ENCODE measurements at places on chromosomes 7 and 10.

DNA sequence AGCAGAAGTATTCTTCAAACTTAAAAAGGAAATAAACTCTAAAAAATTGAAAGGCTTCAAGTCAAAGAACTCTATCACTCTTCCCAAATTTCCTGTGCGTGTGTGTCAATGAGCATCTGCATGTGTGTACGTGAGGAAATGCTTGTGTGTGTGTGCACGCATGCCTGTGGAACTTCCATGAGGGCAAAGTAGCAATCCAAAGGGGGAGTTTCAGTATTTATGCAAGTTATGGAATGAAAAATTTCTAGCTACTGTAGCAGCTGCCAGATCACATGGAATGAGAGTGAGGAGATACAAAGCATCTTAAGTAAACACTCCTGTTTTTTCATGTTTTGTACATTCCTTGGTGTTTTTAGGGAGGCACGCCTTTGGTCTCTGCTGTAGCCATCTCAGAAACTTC, 152.6 kb downstream of the RAPGEF5 start:
- no peak for DNase-seq

DNA sequence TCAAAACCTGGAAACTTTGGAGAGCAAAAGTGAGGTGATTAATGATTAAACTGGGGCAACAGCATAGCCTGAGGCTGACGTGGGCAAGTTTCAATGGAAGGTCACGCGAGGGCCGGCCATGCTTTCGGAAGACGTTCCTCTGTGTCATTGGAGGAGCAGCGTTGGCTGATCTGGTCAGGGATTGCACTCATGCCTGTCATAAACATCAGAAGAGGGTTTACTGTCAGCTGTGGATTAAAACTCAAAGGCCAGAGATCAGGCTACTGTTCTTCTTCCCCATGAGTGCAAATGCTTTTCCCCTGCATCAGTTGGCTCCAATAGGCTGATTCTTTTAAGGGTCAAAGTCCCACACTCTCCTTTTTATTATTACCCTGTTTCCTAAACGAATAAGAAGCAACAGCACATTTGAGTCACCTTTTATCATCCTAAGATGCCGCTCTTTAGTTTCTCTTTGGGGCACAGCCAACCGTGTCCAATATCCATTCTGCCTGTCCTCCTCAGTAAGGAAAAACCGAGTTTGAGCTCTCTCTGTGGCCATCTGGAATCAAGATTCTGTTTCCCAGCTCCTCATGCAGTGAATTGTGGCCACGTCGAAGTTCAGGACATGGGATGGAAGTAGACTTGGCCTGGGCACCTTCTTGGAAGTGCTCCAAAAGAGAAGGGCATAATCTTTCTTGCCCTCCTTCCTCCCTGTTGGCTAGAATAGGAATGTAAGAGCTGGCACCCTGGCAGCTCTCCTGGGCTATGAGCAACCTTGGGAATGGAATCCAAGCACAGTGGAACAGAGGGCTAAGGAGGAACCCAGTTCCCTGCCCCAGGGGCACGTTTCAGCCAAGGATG, 62.5 kb upstream of the INSIG1 start:
- no peak for DNase-seq

- DNase-seq: no peak
Observed at GRCh38 chr7:100016215-100016901, 962 bp downstream of the ZKSCAN1 start.

DNA sequence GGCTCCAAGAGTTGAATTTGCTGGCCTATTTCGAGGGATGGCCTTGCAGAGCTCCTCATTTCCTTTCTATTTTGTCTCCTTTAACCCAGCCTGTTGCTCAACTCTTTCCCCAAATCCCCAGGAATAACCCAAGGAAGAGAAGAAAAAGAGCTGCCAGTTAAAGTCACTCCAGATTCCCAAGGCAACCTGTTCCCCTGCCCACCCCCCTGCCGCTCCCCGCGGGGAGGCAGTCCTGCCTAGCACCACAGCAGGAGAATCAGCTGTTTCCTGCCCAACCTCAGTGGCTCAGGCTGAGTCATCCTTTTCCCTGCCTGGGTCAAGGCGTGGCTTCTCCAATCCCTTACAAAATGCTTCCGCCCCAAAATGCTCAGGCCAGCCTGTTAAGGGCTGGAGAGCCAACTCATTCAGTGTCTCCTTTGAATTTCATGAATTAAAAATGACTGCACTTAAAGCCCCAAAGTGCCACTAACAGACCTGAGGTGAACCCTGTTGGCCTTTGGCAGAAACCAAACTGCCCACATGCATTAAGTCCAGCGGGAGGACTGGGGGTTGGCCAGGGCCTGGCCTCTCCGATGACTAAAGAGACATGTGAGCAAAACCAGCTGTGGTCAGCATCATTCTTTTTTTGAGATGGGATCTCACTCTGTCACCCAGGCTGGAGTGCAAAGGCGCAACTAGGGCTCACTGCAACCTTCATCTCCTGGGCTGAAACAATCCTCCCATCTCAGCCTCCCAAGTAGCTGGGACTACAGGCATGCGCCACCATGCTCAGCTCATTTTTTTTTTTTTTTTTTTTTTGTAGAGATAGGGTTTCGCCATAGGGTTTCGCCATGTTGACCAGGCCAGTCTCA, 83.2 kb upstream of the KIF5B start:
- DNase-seq: peak; percentile 3

DNA sequence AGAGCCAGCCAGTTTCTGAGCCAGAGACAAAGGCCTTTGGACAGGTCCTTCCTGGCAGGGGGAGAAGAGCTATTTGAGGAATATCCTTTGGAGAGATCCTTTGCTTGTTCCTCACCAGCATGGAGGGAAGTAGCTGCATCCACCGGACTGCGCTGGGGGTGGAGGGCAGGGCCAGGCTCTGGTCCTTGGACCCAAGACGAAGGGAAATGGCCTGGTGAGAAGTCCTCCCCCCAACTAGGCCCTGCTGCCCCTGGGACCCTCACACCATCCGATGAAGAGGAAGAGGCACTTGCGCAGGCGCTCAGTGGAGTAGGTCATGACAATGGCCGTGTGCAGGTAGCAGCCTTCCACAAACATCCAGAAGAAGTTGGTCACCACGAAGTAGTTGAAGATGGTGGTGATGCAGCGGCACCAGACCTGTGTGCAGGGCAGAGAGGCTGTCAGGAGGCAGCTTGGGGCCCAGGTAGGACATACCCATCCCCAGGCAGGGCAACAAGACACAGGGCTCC, 19.8 kb downstream of the CRHR2 start:
- no peak for DNase-seq

- peak; percentile 76 for DNase-seq
Observed at GRCh38 chr7:132430861-132431822, 145.1 kb downstream of the PLXNA4 start.

GRCh38 chr10:6220418-6221191, 17.9 kb downstream of the PFKFB3 start:
- no peak for DNase-seq

GRCh38 chr7:78720066-78720465, 733.4 kb downstream of the MAGI2 start:
- no peak for DNase-seq

DNA sequence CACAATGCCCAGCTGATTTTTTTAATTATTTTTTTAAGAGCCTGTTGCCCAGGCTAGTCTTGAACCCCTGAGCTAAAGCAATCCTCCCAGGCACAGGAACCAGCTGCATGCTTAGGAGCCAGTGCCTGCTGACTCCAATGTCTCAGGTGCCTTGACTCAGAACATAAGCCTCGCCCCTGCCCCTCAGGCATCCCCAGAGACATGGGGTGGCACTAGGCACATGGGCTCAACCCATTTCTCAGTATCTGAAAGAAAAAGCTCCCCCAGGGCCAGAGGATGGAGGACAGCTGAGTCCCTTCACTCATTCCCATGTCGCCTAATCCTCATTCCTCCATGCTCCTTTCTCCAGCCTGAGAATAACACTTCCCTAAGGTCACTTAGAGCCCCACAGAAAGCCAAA, 39.1 kb downstream of the KCNH2 start:
- DNase-seq: no peak

- DNase-seq: no peak
Observed at GRCh38 chr10:72020914-72021809, 57.0 kb downstream of the CHST3 start.

- DNase-seq: peak; percentile 52
Observed at GRCh38 chr7:6530626-6531491, 20.4 kb downstream of the GRID2IP start.

DNA sequence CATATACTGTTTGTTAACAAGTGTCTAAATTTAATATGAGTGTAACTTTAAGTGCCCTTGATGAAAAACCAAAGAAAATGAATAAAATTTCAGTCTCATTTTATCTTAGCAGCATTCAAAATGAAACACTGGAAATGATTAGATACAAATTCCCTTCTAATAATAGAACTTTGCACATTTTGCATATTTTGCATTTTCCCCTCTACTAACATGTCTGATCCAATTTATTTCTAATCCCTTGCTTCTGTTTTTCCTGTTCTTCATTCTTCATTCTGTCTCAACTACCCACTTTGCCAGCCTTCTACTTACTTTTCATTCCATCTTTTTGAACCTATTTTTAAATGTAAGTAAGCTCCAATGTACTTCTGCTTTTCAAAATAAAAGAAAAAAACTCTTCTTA, 42.7 kb upstream of the SEMA3D start:
- no peak for DNase-seq

DNA sequence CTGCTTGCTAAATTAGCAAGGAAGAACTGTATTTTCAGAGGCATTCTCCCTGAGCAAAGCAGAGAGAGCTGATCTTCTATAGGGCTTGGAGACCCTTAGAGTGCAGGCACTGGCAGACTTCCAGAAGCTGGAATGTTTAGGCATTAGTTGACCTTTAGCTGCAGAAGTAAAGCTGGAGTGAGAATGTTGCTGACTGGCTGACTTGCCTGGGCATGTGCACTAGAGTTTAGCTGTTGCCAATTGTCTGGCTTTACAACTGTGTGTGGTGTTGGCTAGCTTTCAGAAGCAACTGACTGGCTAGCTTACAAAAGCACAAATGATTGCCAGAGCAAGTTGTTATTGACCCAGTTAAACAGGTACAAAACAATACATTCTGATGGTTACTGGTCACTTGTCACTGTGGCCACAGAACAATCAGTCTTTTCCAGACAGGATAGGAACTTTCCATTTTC, 25.1 kb downstream of the FAM13C start:
- DNase-seq: no peak

DNA sequence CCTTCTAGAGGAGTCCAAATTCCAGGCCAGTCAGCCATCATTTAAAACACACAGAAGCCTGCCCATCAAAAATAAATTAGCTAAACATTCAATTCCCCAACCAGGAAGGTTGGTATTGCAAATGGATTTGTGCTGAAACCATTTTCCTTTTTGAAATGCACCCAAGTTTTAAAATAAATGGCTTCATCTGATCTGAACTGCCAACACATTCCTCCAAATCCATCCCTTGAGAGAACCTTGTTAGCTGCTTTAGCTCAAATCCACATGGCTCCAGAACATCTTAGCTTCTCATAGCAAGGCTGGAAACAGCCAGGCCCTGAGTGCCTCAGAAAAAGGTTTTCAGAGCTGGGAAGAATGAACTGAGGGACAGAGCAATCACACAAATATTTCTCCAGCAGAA, 306.3 kb downstream of the FZD1 start:
- DNase-seq: no peak

GRCh38 chr7:77413128-77413527, 3.0 kb downstream of the GSAP start:
- DNase-seq: no peak

GRCh38 chr10:128861018-128861901, 605.8 kb upstream of the MGMT start:
- DNase-seq: no peak

DNA sequence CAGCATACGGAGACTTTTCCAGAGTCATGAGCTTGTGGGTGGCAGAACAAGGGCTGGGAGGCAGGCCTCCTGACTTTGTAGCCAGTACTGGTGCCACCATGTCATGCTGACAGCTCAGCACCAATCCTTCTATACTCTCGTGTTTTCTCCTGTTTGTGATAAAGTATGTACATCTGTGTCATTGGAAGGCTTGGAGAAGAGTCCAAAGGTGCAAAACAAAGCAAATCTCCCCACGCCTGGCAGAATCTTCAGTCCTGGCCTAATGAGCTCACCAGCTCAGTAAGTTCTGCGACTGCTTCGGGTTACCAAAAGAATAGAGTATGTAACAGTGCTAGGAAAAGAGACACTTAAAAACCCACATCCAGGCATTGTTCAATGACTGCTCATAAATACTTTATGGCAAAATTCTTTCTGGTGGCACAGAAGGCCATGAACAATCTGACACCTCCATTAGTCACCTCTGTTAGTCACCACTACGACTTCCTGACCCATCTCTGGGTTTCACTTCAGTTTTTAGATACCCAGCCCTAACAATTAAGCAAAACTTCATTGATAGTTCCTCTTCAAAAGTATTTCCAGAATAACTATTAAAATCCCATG, 24.5 kb downstream of the STEAP1 start:
- DNase-seq: peak; percentile 3

- peak; percentile 60 for DNase-seq
Observed at GRCh38 chr7:105691082-105691679, 109.9 kb upstream of the EFCAB10 start.

DNA sequence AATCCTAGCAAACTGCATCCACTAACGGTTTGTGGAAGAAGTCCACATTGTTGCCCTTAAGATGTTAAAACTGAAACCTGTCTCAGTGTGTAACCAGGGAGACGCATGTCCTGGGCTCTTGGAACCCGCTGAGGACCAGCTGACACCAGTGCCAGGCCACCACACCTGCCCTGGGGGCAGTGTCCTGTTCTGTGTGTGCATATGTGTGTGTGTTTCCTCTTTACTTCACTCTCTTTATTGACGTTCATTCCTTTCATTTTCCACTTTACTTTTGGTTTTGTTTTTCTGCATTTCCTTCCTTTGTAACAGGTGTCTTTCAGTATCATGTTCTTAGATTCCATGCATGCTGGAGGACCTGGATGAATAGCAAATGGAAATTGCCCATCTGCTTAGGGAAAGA, 83.8 kb downstream of the TEX36 start:
- no peak for DNase-seq

DNA sequence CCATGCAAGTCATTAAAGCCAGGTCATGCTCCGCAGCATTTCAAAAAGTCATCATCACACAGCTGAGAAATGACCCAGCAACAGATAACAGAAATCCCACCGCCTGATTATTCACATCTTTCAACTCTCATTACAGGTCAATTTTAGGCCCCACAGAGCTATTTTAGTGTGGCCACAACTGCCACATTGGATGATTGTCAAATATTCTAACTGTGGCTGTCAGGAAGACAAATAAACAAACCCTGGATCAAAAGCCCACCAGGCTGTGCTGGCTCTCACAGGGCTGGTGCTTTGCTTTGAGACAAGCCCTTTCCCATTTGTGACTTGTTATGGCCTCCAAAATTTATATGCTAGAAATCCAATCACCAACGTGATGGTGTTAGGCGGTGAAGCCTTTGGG, 117.6 kb upstream of the CDC14C start:
- DNase-seq: no peak

- no peak for DNase-seq
Observed at GRCh38 chr10:130022511-130023299, 58.6 kb upstream of the EBF3 start.

GRCh38 chr7:67743501-67743900, 746.9 kb downstream of the TYW1 start:
- no peak for DNase-seq

GRCh38 chr7:38168890-38169570, 9.0 kb upstream of the STARD3NL start:
- no peak for DNase-seq

GRCh38 chr10:131697476-131698128, 203.2 kb upstream of the PPP2R2D start:
- DNase-seq: no peak

GRCh38 chr10:32073659-32074058, 17.4 kb upstream of the KIF5B start:
- no peak for DNase-seq

- no peak for DNase-seq
Observed at GRCh38 chr7:25431956-25432450, 203.7 kb upstream of the NPVF start.

GRCh38 chr7:4711093-4711492, 29.0 kb downstream of the FOXK1 start:
- DNase-seq: no peak

- DNase-seq: no peak
Observed at GRCh38 chr10:49151025-49151445, 17.2 kb upstream of the FAM170B start.

Measured in CD4-positive, alpha-beta T cell treated with Interleukin-2 at 100 ng/mL for 4 hours (primary cell).